ENCODE measurements at places on chromosomes 1 and 21. TPM values are rescaled to one million over a fixed set of nuclear protein-coding genes. Genes with fewer than 3 reads are reported as not detected.

DNA sequence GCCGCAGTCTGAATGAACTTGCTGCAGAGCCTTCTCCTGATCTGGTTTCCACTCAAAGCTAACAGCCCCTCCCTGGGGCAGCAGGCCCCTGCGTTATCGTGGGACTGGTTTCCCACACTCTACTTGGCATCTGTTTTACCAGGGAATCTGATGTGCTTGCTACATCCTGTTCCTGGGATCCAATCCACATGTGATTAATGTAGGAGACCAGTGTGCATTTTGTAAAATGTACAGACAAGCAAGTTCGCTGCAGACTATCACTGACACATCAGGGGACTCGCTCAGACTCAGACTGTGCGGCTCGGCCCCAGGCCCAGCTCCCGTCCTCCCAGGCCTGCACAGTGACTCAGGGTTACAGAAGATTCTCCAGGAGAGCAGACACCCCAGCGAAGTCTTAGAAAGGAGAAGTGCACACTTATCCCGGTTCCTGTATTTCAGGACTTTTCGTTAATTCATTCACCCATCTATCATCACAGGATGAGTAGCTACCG is 340.1 kb downstream of the MATN1 start:
- no peaks in the 10 kb centered on the region for H3K4me1 ChIP-seq
- no peaks in the 10 kb centered on the region for H3K36me3 ChIP-seq
- no peak for DNase-seq
- no peak overlapping the region for H3K4me3 ChIP-seq
- no peak overlapping the region for H3K27ac ChIP-seq

DNA sequence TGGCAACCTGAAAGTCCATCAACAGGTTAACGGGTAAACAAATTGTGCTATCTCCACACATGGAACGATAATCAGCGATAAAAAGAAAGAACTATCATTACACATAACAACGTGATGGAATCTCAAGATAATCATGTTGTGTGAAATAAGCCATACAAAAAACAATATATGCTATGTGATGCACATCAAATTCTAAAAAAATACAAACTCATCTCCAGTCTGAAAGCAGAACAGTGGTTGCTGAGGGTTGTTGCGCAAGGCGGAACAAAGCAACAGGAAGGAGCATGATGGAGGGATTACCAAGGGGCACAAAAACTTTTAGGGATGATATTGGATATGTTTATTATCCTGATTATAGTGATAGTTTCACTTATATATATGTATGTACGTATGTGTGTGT is 324.8 kb downstream of the VAV3 start:
- H3K27ac ChIP-seq, result no peak overlapping the region
- H3K36me3 ChIP-seq, result no peaks in the 10 kb centered on the region
- no peak for DNase-seq
- H3K27me3 ChIP-seq, result no peaks in the 10 kb centered on the region

DNA sequence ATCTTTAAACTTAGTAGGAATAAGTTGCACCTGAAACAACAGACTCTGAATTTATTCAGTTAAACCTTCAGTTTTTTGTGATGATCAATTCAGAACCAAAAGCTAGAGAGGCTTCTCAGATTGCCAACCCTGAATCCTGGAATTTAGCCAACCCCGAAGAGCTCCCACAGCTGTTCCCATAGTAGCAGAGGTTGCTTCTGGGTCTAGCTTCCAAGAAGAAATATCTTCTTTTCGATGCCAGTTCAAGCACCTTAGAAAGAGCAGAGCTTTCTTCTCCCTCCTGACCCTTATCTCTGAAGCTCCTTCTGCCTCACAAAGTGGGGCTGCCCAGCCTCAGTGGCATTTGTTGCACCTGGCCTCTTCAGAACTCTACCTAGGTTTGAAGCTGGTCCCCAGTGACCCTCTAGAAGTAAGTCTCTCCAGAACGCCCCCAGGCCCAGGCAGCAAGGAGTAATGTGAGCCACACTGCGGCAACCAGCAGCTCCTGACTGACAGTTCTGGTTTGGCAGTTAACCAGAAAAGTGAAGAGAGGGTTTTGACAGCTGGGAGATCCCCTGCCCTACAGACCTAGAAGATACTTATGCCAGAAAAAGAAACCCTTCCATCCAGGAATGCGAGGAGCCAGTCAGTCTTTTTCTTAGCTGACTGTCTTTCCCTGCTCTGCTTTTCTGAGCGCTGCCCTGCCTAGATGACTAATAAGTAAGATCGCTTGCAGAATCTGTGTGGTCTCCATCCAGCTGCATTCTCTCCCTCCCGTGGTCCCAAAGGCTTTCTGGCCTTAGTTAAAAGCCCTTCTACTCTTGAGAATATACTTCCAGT is 165.9 kb downstream of the ADGRL4 start:
- no peak overlapping the region for H3K4me3 ChIP-seq
- H3K4me1 ChIP-seq, result peaks cover 9% of the 10 kb centered on the region
- no peak overlapping the region for H3K27ac ChIP-seq
- peak; percentile 10 for DNase-seq
- peaks cover 2% of the 10 kb centered on the region for H3K36me3 ChIP-seq
- no peaks in the 10 kb centered on the region for H3K27me3 ChIP-seq

DNA sequence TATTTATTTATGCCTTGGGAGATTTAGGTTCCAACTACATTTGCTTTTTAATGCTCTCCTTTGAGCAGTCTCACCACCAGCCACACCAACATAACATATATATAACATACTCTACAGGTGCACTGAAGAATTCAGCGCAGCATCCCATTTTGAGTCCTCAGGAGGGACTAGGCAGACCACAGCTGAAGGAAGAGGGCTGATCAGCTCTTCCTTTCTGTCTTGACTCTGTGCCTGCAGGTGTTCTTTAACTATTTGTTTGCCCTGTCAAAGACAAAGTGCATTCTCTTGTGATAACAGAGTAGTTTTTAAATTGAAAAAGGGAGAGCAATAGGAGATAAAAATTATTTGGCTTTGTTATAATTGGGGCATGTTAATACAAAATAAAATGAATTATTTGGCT is 17.0 kb downstream of the HIPK1 start:
- peaks cover 12% of the 10 kb centered on the region for H3K36me3 ChIP-seq
- no peak overlapping the region for H3K27ac ChIP-seq
- H3K4me3 ChIP-seq, result no peak overlapping the region
- no peak for DNase-seq
- H3K27me3 ChIP-seq, result no peaks in the 10 kb centered on the region

- DNase-seq, result peak; percentile 59
- peaks cover 61% of the 10 kb centered on the region for H3K4me1 ChIP-seq
- no peak overlapping the region for H3K4me3 ChIP-seq
- no peaks in the 10 kb centered on the region for H3K27me3 ChIP-seq
- H3K36me3 ChIP-seq, result peaks cover 3% of the 10 kb centered on the region
- H3K27ac ChIP-seq, result peak overlapping the region; percentile 49
Observed at GRCh38 chr1:27536767-27537166, 46.8 kb upstream of the WASF2 start.

DNA sequence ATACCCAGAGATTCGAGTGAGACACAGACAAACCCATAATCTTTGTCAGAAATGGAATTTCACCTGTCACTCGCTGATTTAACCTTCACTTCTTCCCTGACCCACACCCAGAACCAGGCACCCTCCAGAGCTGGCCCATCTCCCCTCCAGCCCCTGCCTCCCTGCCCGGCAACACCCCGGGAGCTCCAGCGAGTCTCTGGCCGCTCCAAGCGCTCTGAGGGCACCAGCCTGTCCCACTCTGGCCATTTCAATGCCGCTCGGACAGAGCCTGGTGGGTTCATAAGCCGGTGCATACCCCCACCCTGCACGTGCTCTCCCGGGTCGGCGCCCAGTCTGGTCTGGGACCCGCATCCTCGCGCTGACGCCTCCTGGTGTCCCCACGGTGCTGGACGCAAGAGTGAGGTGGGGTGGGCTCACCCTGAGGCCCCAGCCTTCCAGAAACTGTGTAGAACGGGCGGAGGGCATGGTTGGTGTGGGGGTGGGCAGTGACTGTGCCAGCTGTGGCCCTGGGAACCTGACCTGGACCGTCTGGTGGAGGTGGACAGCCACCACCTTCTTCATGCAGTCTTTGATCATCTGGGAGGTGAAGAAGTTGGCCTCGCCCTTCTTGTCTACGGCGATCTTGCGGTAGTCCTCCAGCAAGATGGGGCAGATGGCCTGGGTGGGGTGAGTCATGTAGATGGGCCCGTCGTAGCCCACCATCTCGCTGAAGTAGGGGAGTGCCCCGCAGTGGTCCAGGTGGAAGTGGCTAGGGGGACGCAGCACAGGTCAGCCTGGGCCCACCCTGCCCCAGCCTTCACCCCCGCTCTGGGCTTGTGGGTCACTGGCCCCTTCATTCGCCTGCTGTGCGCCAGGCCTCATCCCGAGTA is 5.4 kb downstream of the INTS11 start:
- peaks cover 11% of the 10 kb centered on the region for H3K36me3 ChIP-seq
- H3K4me3 ChIP-seq, result no peak overlapping the region
- peaks cover 25% of the 10 kb centered on the region for H3K4me1 ChIP-seq
- no peak for DNase-seq
- H3K27ac ChIP-seq, result peak overlapping the region; percentile 50

DNA sequence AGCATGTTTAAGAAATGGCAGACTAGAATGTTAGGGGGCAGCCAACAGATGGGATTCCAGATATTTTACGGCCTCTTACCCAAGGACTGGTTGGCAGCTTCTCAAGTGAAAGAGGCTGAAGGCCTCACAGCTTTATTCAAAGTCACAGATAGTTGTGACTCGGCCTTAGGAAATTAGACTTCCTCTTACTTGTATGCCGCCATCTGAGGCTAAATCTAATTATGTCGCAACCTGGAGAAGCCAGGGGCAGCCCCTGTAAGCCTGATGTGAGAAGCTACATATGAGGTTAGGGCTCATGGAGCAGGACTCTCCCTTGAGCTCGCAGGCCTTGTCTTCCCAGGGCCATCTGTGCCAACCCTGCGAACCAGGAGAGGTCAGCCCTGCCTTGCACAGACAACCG is 352.5 kb downstream of the HHAT start:
- H3K4me1 ChIP-seq, result no peaks in the 10 kb centered on the region
- no peak overlapping the region for H3K4me3 ChIP-seq
- H3K27ac ChIP-seq, result no peak overlapping the region
- no peaks in the 10 kb centered on the region for H3K27me3 ChIP-seq

DNA sequence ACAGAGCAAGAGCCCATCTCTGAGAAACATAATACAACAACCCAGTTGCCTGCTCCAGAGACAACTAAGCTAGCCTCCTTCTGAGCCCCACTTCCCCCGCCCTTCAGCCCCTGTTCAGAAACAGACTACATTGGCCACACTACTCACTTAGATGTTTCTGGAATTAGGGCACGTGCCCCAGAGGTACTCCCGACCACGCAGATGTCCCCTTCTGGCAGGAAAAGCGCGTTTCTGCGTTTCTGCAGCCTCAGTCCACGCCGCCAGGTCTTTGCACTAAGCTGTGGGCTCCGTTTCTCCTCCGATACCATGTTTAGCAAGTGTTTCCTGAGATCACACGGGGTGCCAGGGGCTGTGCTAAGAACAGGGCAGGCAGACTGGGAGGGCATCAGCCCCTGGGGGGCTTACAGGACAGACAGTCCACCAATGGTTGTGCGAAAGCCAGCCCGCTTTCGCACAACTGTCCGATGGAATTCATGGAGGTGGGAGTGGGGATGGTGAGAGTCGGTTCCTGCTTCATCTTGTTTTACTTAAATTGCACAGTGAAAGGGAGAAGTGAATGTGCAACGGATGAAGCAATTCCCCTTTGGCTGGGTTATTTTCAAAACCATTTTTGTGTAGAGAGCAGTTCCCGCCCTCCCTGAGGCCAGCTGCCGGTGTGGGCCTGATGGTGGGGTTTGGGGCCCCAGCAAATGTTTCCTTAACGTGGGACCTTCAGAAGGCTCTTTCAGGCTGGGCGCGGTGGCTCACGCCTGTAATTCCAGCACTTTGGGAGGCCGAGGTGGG is 2.7 kb downstream of the PIK3CD start:
- H3K4me3 ChIP-seq, result no peak overlapping the region
- peaks cover 53% of the 10 kb centered on the region for H3K27me3 ChIP-seq
- peaks cover 10% of the 10 kb centered on the region for H3K4me1 ChIP-seq
- H3K36me3 ChIP-seq, result no peaks in the 10 kb centered on the region

DNA sequence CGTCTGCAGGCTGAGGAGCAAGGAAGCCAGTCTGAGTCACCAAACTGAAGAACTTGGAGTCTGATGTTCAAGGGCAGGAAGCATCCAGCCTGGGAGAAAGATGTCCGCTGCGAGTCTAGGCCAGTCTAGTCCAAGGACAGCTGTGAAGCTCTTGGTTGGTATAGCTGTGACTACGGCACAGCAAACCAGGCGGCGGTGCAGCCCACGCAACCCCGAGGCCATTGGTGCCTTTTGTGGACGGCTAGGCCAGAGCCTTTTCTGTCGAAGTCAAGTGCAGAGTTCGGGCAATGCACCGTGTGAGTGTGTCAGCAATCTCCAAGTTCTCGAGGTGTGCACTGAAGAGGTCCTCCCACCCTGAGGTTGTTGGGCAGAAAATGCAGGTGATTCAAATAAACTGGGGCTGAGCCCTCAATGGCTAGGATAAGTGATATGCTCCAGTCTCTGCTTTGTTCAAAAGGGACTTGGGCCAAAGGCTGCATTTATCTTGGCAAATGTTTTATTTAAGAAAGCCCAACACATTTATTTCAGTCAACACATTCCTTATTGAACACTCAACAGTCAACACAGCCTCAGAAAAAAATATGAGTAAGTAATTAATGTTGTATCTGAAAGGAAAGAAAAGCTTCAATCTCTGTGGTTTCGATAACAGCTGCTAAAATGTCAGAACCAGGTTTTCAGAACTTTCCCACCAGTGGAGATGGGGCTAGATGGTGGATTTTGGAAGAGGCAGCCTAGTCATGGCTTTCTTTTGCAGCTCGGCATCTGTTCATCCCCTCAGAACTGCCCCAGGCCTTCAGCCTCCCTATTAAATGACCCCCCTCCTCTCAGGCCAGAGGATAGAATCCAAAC is 78.1 kb upstream of the COX20 start:
- H3K36me3 ChIP-seq, result no peaks in the 10 kb centered on the region
- H3K27me3 ChIP-seq, result no peaks in the 10 kb centered on the region
- no peak for DNase-seq

DNA sequence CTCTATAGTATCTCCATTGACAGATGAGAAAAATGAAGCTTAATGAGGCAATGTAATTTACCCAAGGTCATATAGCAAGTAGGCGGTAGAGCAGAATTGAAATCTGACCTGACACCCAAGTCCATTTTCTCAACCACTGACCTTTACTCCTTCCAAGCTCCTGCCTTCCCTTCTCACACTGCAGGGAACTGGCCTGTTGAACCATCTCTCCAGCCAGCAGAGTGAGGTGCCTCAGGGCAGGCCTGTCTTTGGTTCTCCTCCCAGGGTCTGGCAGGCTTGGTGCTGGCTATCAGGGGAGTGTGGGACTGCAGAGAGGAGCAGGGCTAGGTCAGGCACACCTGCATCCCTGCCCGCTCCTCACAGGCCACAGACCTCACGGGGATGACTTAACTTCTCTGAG is 126.8 kb downstream of the BEND5 start:
- no peaks in the 10 kb centered on the region for H3K36me3 ChIP-seq
- no peak for DNase-seq
- H3K4me3 ChIP-seq, result no peak overlapping the region
- no peak overlapping the region for H3K27ac ChIP-seq
- H3K4me1 ChIP-seq, result peaks cover 26% of the 10 kb centered on the region
- H3K27me3 ChIP-seq, result 0 out of 2 replicates have a peak, but pooled peaks cover 4% of the 10 kb centered on the region

GRCh38 chr1:243351337-243351736 is 95.5 kb downstream of the SDCCAG8 start:
- no peak overlapping the region for H3K4me3 ChIP-seq
- no peaks in the 10 kb centered on the region for H3K4me1 ChIP-seq
- H3K36me3 ChIP-seq, result no peaks in the 10 kb centered on the region
- no peaks in the 10 kb centered on the region for H3K27me3 ChIP-seq
- H3K27ac ChIP-seq, result no peak overlapping the region
- no peak for DNase-seq

TTC22 gene
- total RNA-seq, result 0.63 TPM

CLCNKA gene
- 2.7 TPM for total RNA-seq

SLAMF8 gene
- total RNA-seq, result not detected

RGS5 gene
- 21.6 TPM for total RNA-seq

Data from WTC11 (cell line).